ENCODE measurements at places on chromosomes 4 and X. TPM values are rescaled to one million over a fixed set of nuclear protein-coding genes. Genes with fewer than 3 reads are reported as not detected.

IL2RG gene
- total RNA-seq, result not detected

SHROOM4 gene
- not detected for total RNA-seq

ADH4 gene
- not detected for total RNA-seq

JAKMIP1 gene
- total RNA-seq, result not detected

NRK gene
- total RNA-seq, result not detected

PHKA1 gene
- 29.2 TPM for total RNA-seq

PRPS2 gene
- 38.9 TPM for total RNA-seq

Data from A549 treated with ZK216348 at 1 μM for 4 hours (cell line).